Lung microvascular endothelial cell (primary cell): ENCODE measurements at places on chromosomes 11 and 22. TPM values are rescaled to one million over a fixed set of nuclear protein-coding genes. Genes with fewer than 3 reads are reported as not detected.

DNA sequence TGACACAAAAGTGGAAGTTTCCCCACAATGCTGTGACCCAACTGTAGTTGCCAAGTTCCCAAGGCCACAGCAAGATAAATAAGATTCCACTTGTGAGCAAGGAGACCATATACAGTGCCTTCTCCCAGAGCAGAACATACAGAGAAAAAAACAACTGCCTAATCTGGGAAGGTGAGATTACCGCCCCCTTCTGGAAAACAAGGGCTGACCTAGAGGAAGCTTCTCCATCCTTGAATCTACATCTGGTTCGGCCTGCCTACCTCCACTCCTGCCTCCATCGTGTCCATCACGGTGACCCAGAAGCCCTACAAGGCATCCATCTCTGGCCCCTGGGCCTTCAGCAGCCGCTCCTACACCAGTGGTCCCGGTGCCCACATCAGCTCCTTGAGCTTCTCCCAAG is 6.1 kb upstream of the RNASEH2C start:
- no peak for DNase-seq

GRCh38 chr11:73225851-73226250 is 7.8 kb downstream of the P2RY2 start:
- DNase-seq: no peak

DNA sequence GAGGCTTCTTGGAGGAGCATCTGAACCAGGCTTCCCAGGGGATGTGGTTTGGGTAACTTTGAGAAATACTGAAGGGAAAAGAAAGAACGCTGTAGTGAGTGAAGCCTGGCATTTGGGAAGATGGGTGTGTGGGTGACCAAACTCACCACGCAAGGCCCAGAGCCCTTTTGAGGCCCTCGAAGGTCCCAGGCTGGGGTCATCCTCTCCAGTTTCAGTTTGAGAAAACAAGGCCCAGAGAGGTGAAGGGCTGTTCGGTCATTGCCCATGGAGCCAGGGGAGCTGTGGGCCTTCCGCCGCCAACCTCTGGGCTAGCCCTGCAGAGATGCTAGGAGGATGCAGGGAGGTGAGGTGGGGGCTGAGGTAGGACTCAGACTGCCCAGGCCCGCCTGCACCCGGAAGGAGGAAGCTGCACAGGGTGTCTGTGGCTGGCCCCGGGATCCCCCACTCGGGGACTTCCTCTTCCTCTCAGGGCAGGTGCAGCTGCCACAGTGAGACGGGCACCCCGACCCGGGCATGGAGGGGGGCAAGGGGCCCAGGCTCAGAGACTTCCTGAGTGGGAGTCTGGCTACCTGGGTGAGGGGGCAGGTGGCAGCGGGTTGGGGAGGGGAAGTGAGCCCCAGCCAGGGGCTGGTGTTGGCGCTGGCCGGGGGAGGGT is at the start of gene CCDC88B:
Gene CCDC88B (plus strand): TSS at position 451 of the 655 bp plus-strand sequence. CDS start 63 bp downstream, at position 514.
- DNase-seq: no peak

- peak; percentile 72 for DNase-seq
These were observed 57.9 kb downstream of the NECTIN1 start for GRCh38 chr11:119671051-119671450.

- DNase-seq: no peak
These were observed 37.2 kb downstream of the TMEM123 start for GRCh38 chr11:102415304-102415916.

DNA sequence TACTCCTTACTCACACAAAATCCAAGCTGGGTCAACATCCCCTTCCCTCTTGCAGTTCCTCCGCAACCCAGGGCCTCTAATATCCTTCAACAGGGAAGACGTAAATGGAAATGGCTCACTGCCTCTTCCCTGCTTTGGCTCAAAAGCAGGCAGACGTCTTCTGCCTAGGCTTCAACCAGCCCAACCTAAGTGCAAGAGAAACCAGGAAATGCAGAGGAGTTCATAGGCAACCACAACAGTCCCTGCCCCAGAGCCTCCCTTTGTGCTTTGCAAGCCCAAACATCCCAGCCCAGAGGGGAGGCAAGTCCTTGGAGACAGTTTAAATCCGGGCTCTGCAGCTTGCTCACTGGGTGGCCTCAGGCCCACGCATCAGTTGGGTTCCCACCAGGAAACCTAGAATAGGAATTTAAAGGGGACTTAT is 33.3 kb downstream of the CD6 start:
- DNase-seq: no peak

GRCh38 chr22:43847376-43848289 is 14.7 kb downstream of the SULT4A1 start:
- no peak for DNase-seq

DNA sequence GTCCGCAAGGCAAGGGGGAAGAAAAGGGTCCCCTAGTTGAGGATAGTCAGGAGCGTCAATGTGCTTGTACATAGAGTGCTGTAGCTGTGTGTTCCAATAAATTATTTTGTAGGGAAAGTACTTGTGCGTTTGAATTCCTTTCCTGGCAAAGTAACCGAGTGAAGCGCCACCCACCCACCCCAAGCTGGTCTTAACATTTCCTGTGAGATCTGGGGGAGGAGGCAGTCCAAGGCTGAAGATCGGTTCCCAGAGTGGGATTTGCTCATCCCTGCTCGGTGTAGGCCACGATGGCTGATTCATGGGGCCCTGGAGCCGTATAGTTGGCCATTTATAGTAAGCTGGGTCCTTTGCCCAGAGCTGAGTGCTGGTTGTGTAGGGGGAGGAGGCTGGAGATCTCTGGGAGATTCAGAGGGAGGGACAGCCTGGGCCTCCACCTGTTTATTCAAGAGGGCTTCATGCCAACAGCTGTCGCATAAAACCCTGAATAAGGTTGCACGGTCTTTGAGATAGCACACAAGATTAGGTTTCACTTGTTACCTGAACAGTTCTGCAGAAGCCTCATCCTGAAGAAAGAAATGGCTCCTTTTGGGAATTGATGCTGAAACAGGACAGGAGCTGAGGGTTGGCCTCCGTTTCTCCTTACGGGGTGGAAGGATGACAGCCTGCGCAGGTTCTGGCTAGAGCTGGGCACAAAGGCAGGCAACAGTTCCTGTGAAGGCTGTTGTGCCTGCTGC is 2.4 kb downstream of the ATF4 start:
- DNase-seq: peak; percentile 50

Gene C11orf87
- not detected in 2 replicates for total RNA-seq

DNA sequence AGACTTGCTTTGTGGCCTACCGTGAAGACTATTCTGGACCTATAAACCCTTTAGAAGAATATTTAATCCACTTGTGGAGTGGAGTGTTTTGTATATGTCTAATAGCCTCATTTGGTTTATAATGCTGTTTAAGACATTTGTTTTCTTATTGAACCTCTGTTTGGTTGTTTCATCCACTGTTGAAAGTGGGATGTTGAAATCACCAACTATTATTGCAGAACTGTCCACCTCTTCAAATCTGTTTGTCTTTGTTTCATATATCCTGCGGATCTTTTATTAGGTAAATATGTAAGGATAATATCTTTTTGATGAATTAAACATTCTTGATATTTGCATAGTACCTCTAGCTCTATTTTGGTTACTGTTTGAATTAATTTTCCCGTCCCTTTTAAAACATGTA is 49.1 kb downstream of the XKR3 start:
- DNase-seq: no peak

Gene DNAJB7
- not detected in 2 replicates for total RNA-seq

Gene SEZ6L
- total RNA-seq: not detected in 2 replicates

Gene MPZL2
- total RNA-seq: 4.4 and 14.2 TPM in 2 replicates

DNA sequence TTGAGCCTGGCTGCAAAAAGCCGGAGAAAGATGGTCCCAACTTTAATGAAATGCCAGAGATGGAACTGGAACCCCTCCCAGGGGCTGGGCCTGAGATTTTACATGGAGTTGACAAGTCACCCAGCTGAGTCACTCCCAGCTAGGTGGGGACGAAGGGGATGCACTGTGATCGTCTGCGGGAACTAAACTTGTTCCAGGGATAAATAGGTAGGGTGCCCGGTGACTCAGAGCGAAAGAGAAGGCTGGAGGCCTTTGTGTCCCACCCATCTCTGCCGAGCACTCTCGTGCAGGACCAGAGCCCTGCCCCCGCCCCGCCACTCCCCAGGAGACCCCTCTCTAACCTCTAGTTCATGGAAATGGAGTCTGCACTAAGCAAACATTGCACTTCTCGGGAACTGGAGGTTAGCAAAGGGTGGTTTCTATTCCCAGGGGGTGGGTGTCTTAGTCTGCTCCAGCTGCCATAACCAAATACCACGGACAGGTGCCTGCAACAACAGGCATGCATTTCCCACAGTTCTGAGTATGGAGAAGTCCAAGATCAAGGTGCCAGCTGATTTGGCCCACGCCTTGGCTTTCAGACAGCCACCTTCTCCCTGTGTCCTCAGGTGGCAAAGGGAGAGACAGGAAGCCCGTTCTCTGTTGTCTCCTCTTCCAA is 60.7 kb upstream of the FADD start:
- no peak for DNase-seq

Gene USP35
- total RNA-seq: 3.9 and 5.2 TPM in 2 replicates

DNA sequence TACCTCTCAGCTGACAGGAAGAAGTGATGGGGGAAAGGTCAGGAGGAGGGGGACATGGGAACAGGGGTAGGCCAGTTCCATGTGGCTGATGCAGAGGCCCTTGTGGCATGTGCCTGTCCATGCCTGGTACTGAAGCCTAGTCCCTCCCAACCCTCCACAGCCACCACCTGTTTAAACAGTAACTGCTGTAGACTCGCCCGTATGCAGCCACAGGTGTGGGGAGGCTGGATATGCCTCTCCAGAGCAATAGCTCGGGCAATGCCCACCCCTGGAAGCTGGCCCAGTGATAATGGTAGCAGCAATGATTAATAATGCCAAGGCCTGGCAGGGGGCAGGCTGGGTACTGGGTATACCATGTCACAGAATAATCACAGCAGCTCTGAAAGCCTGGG is 2.3 kb downstream of the SMTN start:
- DNase-seq: no peak

Gene ANKK1
- not detected in 2 replicates for total RNA-seq

DNA sequence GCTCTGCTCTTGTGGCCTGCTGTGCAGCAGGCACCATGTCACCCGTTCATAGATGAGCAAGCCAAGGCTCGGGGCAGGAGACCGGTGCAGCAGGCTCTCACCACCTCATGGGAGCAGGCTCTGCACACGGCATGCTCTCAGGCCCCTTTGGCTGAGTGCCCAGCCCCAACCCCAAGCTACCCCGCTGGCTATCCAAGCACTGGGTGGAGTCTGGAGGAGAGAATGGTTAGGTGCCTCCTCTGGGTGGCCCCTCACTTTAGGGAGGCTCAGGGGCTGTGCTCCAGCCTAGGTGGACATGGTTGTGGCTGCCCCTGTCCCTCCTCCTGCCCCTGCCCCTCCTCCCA is 199.9 kb downstream of the IGLL1 start:
- DNase-seq: no peak

DNA sequence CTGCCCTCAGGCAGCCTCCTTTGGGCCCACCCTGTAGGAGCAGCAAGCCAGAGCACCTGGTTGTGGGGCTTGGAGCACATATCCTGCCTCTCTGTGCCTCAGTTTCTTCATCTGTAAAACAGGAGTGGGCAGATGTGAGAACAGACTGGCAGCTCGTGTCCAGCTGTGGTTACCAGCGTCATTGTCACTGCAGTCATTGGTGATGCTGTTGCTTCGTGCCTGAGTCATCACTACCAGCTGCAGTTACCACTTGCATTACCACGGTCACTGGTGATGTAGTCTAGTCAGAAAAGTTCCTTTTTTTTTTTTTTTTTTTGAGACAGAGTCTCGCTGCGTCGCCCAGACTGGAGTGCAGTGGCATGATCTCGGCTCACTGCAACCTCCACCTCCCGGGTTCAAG is 20.4 kb downstream of the RSPH14 start:
- DNase-seq: no peak

Gene F2
- total RNA-seq: not detected in 2 replicates

- DNase-seq: peak; percentile 68
These were observed 22.2 kb downstream of the MYBPC3 start for GRCh38 chr11:47329987-47330931.

Gene TENM4
- under 0.01 TPM in 1 of 2 replicates, not detected in the other for total RNA-seq

GRCh38 chr11:35160902-35161597 is 22.1 kb downstream of the CD44 start:
- no peak for DNase-seq

GRCh38 chr11:114290503-114291235 is 5.5 kb upstream of the NNMT start:
- DNase-seq: no peak

GRCh38 chr22:46747646-46748045 is 9.6 kb upstream of the CERK start:
- DNase-seq: no peak

Gene DBX1
- total RNA-seq: not detected in 2 replicates

Gene CALCB
- total RNA-seq: not detected in 2 replicates

DNA sequence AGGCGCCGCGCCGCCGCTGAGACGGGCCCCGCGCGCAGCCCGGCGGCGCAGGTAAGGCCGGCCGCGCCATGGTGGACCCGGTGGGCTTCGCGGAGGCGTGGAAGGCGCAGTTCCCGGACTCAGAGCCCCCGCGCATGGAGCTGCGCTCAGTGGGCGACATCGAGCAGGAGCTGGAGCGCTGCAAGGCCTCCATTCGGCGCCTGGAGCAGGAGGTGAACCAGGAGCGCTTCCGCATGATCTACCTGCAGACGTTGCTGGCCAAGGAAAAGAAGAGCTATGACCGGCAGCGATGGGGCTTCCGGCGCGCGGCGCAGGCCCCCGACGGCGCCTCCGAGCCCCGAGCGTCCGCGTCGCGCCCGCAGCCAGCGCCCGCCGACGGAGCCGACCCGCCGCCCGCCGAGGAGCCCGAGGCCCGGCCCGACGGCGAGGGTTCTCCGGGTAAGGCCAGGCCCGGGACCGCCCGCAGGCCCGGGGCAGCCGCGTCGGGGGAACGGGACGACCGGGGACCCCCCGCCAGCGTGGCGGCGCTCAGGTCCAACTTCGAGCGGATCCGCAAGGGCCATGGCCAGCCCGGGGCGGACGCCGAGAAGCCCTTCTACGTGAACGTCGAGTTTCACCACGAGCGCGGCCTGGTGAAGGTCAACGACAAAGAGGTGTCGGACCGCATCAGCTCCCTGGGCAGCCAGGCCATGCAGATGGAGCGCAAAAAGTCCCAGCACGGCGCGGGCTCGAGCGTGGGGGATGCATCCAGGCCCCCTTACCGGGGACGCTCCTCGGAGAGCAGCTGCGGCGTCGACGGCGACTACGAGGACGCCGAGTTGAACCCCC is 798 bp downstream of the BCR start:
- DNase-seq: peak; percentile 44
